ENCODE measurements at places on chromosomes 6 and 20.

DNA sequence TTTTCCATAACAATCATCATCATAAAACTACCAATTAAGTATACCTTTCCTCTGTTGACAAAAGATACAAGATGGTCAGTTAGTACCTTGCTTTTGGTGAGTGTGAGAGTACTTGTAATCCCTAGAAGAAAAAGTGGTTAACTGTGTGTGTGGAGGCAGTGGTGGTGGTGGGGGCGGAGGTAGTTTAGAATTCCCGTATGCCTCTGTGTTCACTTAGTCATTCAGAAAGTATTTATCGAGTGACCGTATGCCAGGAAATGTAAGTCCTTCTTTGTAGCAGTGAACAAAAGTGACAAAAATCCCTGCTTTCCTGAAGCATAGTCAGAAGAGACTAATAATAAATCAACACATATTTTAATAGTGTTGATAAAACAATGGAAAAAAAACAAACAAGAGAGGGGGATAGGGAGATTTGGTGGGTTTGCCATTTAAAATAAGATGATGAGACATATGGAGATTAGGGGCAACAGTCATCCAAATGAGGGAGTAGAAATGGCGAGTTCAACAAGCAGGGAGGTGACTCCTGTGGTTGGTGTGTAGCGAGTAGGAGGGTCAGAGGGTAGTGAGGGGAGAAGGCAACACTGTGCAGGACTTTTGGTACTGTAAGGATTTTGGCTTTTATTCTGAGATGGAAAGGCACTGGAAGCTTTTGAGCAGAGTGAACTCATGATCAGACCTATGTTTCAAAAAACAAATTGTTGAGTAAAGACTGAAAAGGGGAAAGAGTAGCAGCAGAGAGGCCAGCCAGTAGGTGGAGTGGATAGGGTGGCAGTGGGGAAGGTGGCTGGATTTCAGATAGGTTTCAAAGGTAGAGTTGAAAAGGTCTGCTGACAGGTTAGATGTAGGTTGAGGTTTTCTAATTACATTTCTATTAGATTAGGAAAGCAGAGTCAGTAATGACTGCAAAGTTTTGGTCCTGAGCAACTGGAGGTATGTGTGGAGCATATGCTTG lies 40.3 kb upstream of the SIM1 start:
- DNase-seq = peak; percentile 63

DNA sequence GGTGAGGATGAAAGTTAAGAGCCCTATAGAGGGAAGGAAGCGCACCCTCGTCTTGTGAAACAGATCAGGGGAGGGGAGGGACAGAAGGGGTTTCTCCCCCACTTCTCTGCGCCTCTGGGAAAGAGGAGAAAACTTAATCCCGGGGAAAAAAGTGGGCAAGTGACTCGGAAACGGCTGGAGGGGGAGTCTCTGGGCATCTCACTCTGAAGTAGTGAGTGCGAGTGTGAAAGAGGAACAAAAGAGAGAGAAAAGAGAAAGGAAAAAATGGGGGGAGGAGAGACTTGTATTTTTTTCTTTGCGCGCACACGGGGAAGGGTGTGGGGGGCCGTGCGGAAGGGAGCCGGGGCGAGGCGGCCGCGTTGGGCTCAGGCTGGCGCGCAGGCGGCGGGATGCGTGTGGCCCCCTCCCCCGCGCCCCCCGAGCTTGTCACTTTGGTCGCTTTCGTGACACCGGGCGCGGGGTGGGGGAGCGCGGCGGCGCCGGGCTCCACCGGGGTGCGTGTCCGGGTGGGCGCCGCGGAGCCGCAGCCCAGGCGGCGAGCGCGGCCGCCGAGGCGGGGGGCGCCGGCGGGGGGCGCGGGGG lies 454 bp downstream of the L3MBTL3 start:
- no peak for DNase-seq

DNA sequence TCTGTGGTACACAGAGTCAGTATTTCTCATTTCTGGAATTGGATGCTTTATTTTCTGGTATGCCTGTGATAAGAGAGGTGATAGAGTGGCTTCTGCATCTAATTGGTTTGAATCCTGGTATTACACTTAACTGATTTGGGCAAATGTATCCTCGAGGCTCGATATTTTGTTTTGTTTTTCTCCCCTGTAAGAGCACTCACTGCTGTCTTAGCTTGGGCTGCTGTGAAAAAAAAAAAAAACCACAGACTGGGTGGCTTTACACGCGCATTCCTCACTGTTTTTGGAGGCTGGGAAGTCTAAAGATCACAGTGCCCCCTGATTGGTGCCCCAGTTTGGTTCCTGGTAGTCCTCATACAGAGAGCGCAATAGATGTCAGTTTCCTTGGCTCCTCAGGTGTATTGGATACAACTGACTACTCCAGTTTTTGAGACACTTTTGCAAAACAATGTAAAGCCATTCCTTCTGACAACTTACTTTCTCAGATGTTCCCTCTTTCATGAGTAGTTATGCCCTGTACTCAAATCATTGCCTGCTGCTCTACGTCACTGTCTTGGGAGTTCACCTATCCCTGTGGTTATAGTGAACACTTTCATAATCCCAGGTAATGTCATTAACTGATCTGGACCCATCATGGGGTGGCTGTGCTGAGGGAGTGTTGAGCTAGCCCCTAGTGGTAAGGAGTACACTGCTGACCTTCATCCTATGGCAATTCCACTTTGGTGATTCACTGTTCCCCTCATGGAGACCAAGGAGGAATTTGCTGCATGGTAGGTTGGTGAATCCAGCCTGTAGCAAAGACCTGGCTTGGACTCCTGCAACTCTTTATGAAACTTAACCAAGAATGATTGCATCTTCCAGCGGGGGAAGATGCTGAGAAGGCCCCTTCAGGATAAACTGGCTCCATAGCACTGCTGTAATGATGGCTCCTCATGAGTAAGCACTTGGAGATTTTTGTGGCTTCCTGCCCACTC lies 3.5 kb upstream of the ACAT2 start:
- peak; percentile 56 for DNase-seq

DNA sequence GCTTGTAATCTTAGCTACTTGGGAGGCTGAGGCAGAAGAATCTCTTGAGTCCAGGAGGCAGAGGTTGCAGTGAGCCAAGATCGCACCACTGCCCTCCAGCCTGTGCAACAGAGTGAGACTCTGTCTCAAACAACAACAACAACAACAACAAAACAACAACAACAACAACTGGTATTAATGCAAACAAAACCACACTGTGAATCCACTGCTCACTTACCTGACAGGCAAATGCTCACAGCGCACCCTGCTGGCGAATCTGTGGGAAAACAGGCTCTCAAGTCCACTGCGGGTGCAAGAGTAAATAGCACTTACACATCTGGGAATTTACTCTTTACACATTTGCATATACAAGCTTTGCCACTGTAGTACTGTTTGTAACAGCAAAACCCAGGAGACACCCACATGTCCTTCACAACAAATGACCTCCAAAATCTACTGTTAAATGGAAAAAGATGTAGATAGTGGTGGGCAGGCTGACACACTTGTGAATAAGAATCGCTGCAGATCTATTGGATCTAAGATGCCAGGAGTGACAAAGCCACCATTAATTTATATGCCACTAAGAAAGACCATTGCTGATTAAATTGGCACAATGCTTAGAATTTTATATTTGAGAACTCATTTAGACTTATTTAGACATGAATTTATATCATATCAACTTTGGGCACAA lies 29.3 kb downstream of the NSFL1C start:
- DNase-seq = no peak

GRCh38 chr6:116665464-116665863 lies 3.1 kb downstream of the ZUP1 start:
- no peak for DNase-seq

DNA sequence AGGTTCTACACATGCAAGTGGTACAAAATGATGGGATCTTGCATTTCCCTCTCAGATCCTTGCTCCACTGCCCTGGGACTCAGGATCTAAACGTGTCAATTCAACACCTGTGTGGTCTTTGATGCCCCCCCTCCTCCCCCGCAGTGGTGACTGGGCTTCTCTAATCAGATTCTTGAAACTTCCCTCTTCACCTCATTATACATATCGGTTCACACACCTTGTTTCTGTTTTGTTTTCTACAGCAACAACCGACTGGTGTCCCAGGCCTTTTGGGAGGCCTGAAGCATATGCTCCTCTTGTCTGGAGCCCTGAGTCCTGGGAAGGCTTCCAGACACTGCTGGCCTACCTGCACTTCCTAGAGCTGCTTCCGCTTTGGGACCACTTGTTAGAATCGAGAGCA lies 20.0 kb downstream of the SAMD3 start:
- DNase-seq = no peak

GRCh38 chr6:75169689-75170586 lies 35.9 kb downstream of the COL12A1 start:
- no peak for DNase-seq

- no peak for DNase-seq
Observed at GRCh38 chr20:57092112-57092899, 174.1 kb downstream of the BMP7 start.

GRCh38 chr20:64083378-64083803 lies 807 bp downstream of the LKAAEAR1 start:
- no peak for DNase-seq

- DNase-seq = no peak
Observed at GRCh38 chr6:166413491-166413951, 30.8 kb upstream of the MPC1 start.

DNA sequence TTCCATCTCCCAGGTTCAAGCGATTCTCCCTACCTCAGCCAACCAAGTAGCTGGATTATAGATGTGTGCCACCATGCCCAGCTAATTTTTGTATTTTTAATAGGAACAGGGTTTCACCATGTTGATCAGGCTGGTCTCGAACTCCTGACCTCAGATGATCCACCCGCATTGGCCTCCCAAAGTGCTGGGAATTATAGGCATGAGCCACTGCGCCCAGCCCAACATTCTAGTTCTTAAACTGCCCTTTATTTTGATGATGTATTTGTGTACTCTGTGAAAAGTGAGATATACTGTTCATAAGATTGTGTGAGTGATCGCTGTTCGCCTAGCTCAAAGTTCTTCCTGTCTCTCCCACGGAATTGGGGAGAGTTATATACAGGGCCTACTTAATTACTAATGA lies 93.1 kb downstream of the HFE start:
- no peak for DNase-seq

DNA sequence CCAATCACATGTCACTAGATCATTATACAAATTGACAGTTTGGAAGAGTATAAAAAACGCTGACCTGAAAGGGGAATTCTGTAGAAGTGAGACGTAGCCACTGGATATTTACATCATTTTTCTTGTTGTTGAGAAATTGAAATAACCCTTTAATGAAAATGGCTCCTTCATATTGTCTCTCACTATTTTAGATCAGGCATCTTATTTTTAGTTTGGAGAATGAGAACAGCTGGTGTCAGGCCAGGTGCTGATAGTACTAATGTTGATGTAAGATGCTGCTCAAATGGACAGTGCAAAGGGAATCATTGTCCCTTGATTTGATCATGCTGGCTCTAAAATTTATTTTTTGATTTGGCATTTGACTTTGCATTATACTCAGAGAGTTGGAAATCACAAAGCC lies 17.4 kb downstream of the NKAIN2 start:
- DNase-seq = no peak

GRCh38 chr6:11820821-11821220 lies 42.2 kb upstream of the ADTRP start:
- no peak for DNase-seq

- no peak for DNase-seq
Observed at GRCh38 chr20:18394363-18394762, 72.5 kb downstream of the DZANK1 start.

DNA sequence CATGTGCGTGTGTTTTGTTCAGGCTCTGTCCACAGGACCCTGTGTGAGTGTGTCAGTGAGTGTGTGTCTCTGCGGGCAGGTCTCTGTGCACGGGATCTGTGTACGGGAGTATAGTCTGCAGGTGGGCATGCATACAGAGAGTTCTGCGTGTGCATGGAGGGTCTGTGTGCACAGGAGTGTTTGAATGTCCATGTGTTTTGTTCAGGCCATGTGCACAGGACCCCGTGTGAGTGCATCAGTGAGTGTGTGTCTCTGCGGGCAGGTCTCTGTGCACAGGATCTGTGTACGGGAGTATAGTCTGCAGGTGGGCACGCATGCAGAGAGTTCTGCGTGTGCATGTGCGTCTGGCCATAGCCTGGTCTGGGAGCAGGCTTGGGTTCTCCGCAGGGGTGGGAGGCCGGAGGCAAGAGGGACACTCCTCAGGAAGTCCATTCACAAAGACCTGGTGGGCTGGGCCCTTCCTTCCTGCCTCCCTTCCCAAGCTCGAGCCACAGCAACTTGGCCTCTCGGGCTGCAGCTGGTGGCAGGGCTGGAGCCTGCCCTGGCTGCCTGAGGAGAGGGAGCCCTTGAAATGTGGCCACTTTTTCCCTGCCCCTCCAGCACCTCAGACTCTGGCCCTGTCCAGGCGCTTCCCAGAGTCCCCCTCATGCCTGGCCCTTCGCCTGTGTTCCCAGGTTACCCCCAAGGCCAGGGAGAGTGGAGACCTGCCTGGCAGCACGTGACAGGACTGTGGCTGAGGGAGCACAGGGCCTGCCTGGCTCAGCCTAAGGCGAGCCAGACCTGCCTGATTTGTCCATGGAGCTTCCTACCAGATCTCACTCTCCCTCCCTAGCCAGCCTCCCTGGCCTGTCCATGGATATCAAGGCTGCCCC lies 6.8 kb downstream of the HSPA12B start:
- DNase-seq = no peak

- no peak for DNase-seq
Observed at GRCh38 chr6:75347898-75348610, 63.5 kb upstream of the TMEM30A start.

- DNase-seq = peak; percentile 45
Observed at GRCh38 chr20:3398681-3399252, 8.7 kb downstream of the DNAAF9 start.

DNA sequence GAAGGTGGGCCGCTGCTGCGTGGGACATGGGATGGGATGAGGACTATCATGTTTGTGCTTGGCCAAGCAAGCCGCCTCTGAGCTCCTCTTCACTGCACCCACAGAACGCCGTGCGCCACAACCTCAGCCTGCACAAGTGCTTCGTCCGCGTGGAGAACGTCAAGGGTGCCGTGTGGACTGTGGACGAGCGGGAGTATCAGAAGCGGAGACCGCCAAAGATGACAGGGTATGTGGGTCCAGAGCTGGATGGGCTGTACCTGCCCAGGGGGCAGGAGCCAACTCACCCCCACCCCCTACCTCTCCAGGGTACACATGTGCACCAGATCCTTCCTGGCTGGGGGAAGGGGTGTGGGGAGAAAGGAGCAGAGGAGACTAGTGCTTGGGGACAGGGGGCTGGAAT lies 43.5 kb upstream of the MDFI start:
- DNase-seq = no peak

DNA sequence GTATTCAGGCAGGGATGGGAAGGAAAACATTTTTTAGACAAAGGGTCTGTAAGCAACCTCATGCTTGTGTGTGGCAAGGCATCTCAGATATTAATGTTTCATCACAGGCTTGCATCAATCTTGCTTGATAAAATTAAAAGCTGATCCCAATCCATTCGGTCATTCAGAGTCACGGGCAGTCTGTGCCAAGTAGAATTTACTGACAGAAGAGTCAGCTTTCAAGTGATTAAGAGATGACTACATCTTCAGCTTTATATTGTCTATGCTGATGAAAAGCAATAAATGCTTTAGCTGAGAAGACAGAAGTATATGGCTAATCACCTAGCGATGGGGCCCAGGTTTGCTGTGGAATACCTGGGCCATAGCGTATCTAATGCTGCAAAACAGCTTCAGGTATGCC lies 3.5 kb downstream of the PLEKHG1 start:
- no peak for DNase-seq
